HS-5 (cell line): ENCODE measurements at places on chromosomes 16 and 17.
A peak's percentile ranks its signal among the peaks of the same experiment; 100 is the strongest.

DNA sequence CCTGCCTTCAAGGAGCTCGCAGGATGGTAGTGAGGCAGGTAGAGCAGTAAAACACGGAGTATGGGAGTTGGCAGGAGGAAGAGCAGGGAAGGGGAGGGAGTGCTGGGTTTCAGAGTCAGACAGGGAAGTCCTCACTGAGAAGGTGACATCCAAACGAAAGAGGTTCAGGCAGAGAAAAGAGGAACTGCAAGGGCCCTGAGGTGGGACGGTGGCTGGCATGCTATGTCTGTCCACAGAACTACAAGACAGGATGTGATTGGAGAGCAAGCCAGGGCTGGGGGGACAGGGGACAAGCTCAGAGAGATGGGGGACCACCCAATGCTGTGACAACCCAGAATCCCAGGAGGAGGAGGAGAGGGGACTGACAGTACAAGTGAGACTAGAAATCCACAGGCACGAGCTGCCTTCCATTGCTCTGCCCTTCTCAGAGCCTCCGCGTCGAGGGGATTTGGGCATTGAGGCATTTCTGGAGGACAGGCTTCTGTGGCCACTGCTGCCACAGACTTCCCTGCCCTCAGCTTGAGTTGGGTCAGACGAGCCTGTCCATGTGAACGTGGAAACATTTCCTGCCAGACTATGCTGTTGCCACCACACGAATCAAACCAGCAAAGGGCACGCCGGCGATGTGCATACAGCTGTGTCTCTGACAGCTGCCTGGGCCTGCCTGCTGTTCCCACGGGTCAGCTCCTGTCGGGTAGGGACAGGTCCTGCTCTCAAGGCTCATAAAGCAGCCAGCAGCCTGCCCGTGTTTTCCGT lies 100.1 kb downstream of the RAB11FIP4 start:
- no peak for DNase-seq

GRCh38 chr17:62824290-62825131 lies 16.4 kb upstream of the MARCHF10 start:
- peak; percentile 96 for DNase-seq

- no peak for DNase-seq
Observed at GRCh38 chr16:90077757-90078578, 837 bp upstream of the PRDM7 start.

DNA sequence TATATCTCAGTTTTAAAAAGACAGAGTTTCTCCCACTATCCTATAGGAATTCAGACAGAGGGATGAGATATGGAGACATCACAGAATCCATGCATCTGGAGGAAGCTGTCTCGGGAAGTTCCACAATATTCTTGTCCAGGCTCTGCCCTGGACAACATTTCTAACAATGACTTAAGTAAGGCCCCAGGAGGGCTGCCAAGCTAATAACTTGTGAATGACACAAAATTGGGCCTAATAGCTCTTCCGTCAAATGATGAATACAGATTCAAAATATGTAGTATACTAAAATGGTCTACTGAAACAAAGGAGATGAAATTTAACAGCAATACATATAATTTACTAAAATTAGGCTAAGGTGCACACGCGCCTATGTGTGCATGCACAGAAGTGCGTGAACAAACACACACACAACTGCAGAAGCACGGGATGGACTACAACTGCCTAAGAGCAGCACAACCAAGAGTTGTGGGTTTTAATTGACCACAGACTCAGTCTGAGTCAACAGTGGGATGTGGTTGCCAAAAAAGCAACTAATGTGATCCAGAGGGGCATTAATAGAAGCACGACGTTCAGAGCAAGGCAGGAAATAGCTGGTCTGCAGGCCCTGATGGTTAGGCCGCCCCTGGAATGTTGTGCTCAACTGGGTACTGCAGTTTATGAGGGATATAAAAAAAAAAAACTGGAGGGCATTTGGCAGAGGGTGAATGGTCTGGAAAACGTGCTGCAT lies 26.3 kb upstream of the HS3ST2 start:
- peak; percentile 24 for DNase-seq

GRCh38 chr17:81228420-81228819 lies 5.7 kb upstream of the CEP131 start:
- no peak for DNase-seq

- DNase-seq = no peak
Observed at GRCh38 chr17:29138184-29138955, 41.8 kb downstream of the MYO18A start.

DNA sequence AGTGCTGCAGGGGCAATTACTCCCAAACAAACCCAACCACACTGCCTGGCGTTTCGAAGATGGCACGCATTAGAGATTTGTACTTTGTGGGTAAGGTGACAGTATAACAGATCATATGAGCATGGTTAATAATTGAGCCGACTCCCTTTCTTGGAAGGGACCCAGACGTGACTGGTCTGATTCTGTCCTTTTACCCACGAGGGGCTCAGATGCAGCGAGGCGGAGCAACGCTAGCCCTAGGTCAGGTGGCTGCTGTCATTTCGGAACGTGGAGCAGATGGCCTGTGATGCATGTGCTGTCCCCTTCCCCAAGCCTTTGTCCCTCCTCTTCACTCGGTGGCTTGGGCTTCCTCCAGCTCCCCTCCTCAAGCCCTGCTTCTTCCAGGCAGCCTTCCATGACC lies 84.2 kb downstream of the SNX29 start:
- no peak for DNase-seq

- DNase-seq = no peak
Observed at GRCh38 chr17:66604376-66604775, 230.5 kb upstream of the CACNG5 start.

DNA sequence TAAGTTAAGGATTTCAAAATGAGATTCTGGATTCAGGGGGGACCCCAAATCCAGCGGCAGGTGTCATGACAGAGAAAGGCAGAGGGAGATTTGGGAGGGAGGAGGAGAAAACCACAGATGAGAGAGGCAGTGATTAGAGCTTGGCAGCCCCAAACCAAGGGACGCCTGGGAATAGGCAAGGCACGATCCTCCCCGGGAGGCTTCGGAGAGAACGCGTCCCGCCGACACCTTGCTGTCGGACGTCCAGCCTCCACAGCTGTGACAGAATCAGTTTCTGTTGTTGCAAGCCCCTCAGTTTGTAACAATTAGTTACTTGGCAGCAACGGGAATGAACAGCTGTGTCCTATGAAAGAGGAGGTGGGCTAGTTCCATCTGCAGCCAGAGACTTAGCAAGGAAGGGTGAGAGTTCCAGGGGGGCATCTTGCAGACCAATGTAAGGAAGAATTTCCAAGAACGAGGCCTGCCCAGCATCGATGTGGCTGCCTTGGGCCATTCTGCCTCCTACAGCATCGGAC lies 110.7 kb upstream of the SDK2 start:
- no peak for DNase-seq

DNA sequence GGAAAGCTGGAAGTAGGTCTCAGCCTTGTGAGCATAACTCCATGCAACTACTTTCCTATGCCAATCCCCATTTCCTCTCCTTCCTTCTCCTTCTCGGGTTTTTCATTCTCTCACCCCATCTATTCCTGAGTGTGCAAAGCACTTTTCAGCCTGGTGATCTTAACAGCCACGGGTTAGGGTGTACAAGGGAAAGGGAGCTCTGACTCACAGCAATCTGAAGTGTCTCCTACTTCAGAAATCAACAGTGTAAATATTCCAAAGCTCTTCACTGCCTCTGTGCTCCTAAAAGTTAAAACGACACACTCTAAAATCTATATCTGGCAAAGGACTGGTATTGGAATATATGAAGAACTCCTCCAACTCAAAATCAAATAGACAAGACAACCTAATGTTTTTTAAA lies 268.0 kb upstream of the IRX3 start:
- DNase-seq = no peak

DNA sequence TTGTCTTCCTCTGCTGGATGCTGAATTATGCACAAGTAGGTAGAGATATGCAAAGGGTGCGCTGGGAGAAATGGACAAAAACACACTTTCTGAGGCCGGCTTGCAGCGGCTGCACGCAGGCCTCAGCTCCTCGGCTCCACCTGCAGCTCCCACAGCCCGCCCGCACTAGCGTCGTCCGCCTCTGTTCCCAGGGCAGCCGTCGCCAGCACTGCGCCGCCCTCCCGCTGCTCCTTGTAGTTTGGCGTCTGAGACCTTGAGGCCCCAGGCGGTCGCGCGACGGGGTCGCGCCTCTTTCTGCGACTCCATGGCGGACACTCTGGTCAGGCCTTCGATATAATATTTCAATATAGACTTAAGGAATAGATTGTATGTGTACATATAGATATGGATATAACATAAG lies 24.8 kb downstream of the SLFN12 start:
- no peak for DNase-seq

- DNase-seq = no peak
Observed at GRCh38 chr17:44105941-44106340, 17.5 kb downstream of the HDAC5 start.

- no peak for DNase-seq
Observed at GRCh38 chr16:30350134-30350871, 4.8 kb downstream of the CD2BP2 start.

DNA sequence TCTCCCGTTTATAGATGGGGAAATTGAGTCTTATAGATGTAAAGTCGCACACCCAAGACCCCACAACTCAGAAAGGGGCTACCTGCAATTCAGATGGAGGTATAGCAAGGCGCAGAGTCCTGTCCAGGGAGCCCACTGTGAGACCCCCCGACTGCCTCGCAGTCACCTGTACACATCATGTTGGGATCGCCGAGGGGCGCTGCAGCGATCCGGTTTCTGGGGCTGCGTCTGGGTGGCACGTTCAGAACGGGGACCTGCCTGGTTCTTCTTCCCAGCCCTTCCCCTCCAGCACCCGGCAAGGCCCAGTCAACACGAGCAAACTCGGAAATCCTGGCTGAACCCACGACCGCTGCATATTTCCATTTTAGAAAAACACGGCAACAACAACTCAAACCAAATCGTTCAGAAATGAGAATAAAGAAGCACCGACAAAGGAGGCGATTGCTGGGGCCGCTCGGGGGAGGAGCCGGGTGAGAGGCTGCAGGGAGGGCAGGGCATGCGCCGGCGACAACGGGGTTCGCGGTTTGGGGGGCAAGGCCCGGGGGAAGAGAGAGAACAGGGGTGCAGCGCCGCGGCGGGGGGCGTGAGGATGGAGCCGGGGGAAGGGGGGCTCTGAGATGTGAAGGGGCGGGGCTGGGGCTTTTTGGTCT lies 643 bp downstream of the HSDL1 start:
- no peak for DNase-seq

- peak; percentile 31 for DNase-seq
Observed at GRCh38 chr16:57732037-57732436, 3.5 kb upstream of the KATNB1 start.

GRCh38 chr17:2034157-2034556 lies 4.2 kb downstream of the DPH1 start:
- no peak for DNase-seq

GRCh38 chr17:77474292-77474988 lies 333.7 kb downstream of the SEC14L1 start:
- DNase-seq = no peak

- DNase-seq = no peak
Observed at GRCh38 chr17:15364615-15365014, 23.2 kb upstream of the TEKT3 start.

DNA sequence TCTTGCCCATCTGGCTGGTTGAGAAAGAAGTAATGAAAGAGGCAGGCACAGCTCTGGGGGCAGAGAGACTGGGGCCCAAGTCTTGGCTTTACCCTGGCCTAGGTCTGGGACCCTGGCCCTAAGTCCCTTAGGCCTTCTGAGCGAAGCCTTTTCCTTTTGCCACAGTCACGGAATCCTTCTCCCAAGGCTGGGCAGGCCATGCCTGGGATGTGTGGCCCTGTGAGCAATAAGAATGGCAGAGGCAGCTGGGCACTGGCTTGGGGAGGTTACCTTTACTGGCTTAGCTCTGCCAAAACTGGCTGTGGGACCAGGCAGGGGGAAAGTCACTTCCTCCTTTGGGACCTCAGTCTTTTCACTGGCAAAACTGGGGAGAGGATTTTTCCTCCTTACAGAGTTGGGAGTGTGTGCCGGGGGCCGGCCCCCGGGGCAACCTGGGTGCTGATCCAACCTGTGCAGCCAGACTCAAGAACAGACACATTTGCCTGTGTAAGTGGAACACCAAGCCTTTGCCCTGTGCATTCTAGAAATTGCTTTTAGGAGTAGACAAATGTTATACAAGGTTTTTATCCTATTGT lies 12.9 kb downstream of the FOXF1 start:
- no peak for DNase-seq

- no peak for DNase-seq
Observed at GRCh38 chr17:8300627-8301242, 5.5 kb upstream of the SLC25A35 start.

- DNase-seq = no peak
Observed at GRCh38 chr16:28607116-28607623, 2.7 kb downstream of the SULT1A1 start.

DNA sequence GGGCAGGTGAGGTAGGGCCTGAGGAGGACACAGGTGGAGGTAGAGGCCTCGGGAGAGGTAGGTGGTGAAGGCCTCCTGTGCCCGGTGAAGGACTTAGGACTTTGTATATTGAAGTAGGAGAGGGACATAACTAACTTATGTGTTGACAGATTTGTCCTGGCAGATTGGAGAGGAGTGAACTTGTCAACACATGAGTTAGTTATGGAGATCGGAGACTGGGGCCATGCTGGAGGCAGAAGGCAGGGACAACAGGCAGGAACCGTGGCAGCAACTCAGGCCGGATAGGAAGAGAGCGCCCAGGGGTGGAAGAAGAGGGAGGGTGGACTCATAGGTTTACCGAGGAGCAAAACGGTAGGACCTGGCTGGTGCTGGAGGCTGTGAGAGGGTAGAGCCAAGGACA lies 18.4 kb downstream of the GLP2R start:
- DNase-seq = no peak

DNA sequence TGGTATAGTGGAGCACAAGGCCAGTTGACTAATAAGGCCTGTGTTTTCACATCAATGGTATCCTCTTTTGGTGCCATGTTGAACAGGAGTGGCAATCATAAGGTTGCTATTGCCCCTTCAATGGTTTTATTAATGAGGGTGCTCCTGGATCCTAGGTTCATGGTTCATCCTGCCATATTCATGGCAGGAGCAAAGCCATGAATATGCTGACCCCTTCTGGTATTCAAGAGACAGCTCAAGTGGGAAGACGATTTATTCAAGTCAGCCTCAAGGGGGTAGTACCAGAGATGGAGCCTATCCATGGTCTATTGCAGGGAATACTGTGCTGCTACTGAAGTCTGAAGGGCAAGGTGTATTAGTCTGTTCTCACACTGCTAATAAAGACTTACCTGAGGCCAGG lies 2.6 kb downstream of the ABCA9 start:
- no peak for DNase-seq
